ENCODE measurements at places on chromosomes 3 and 15.
A peak's percentile ranks its signal among the peaks of the same experiment; 100 is the strongest.

DNA sequence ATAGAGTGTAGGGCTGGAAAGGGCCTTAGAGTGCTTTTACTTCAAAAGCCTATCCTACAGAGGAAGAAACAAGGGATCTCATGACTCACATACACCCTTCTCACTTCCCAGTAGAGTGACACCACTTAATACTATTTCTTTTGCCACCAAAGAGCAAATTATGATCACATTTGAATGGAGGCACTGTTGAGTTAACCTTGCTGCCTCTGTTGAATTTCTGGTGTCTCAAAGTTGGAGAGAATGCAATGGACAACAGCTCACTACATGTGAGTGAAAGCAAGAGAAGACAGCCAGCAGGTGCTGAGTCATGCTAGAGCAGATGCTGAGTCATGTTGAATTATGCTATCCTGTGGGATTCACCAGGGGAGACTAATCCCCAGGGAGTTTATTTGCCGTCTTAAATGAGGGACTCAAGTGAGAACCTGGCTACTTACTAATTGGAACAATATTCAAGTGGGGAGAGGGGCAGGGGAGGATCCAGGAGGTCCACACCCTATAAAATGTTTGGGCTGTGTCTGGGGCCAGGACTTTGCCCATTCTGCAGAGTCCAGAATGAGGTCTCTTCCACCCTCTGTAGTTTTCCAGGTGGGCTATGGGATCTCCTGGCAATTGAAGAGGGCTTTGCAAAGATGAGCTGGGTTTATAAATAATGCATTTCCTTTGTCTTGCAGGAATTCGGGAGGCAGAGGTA lies 35.8 kb downstream of the ST8SIA2 start:
- peak; percentile 81 for DNase-seq

- peak; percentile 63 for DNase-seq
Observed at GRCh38 chr3:122929188-122930062, 98.1 kb downstream of the SEMA5B start.

DNA sequence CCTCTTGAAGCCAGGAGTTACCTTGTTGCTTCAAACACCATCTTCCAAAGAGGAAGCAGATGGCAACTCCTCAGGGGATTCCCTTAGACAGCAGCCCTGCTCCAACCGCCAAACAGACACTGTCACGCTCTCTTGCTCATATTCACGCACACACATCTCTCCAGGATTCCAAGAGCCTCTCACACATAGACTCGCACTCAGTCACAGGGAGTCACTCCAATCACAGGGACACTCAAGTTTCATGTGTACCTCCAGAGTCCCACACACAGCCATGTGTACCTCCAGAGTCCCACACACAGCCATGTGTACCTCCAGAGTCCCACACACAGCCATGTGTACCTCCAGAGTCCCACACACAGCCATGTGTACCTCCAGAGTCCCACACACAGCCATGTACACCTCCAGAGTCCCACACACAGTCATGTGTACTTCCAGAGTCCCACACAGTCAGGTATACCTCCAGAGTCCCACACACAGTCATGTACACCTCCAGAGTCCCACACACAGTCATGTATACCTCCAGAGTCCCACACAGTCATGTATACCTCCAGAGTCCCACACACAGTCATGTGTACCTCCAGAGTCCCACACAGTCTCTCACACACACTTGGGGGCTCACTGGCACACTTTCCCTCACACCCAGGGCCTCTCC lies 6.1 kb downstream of the VWA5B2 start:
- DNase-seq, result no peak

DNA sequence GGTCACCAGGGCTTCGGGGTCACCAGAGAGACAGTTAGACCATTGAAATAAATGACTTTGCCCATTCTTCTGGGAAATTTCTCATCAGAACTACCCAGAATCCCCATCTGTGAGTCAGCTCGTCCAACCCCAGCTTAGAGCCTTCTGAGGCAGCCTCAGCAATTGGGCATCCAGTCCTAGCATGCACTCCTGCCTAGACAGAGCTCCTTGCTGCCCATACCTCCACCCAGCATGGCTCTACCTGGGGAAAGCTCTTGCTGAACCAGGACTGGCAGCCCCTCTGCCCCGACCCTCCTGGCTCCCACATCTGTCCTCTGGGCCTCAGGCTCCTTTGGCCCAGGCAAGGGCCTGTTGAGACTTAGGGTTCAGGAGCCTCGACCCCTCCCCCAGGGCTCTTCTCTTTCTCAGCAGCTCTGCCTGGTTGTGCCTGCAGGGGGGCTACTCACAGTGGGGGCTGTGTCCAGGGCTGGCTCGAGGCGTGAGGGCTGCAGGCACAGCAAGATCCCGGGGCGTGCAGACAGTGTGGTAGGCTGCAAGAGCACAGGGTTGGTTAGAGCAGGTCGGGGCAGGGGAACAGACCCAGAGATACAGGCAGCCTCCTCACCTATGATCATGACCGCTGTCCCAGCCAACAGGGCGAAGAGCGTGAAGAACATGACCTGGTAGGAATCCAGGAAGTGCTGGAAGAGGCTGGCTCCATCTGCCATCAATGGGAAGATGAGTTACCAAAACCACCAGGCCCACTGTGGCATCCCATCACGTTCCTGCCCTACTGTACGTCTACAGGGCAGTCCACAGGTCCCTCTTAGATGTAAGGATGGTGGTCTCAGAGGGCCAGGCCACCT lies 101.3 kb downstream of the NUP210 start:
- DNase-seq, result no peak

GRCh38 chr3:99172736-99173657 lies 271.5 kb upstream of the DCBLD2 start:
- DNase-seq, result peak; percentile 60

- no peak for DNase-seq
Observed at GRCh38 chr15:30943654-30944335, 40.1 kb downstream of the FAN1 start.

GRCh38 chr3:18725668-18726407 lies 300.7 kb upstream of the SATB1 start:
- DNase-seq, result no peak

- peak; percentile 61 for DNase-seq
Observed at GRCh38 chr3:9947025-9947995, 4.9 kb downstream of the PRRT3 start.

GRCh38 chr3:64945171-64945729 lies 257.4 kb upstream of the ADAMTS9 start:
- no peak for DNase-seq

DNA sequence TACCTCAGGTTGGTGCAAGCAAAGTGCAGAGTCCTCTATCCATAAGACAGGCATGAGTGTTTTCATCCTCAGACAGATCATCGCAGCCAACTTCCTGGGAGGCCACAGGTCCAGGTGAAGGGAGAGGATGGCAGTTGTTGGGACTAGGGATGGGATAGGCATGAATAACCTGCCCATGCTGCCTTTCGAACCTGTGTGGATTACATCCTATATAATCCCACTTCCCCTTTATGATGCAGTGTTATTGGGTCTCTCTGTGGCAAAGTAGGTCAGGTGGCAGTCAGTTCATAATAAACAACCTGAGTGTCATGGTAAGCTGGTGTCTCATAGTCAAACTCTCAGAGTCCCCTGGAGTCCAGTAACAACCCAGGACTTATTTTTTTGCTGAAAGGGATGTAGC lies 40.4 kb downstream of the CCR3 start:
- DNase-seq, result no peak

DNA sequence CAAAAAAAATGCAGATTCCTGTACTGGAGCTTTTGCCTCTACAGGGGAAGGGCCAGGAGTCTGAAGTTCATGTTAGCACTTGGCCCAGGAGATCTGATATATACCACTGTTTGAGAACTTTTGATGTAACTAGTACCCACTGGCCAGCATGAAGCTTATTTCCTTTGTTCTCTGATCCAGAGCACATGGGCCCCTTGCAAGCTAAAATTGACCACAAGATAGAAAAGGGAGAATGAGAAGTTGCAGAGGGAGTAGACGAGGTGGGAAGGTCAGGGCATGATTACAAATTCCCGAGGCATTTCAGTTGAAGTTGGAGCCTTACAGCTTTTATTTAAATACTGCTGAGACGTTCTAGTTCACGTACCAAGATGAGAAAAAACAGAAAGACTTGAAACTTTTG lies 28.2 kb downstream of the TGM4 start:
- no peak for DNase-seq

DNA sequence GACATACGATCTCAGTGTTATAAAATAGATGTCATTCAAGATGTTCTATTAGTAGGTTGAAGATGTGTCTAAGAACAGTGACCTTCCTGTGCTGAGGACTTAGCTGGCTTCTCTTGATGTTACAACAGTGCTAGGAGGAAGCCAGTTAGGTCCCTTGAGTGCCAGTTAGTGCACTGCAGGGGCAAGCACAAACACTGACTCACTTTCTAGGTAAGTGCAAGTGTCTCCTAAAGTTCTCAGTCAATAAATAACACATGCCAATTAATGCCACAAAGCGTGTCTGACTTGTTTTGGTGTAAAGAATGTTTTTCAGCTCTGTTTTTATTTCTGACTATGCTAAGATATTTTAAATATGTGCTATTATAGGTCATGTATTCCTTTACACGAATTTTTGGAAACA lies 211.8 kb downstream of the NAALADL2 start:
- no peak for DNase-seq

GRCh38 chr3:121443456-121443855 lies 102.3 kb downstream of the POLQ start:
- no peak for DNase-seq
